ENCODE measurements at places on chromosomes 1 and 21.

GRCh38 chr21:41858466-41859296 is 20.5 kb downstream of the PRDM15 start:
- no peak for DNase-seq

GRCh38 chr1:12607263-12607662 is 10.7 kb downstream of the DHRS3 start:
- DNase-seq: no peak

GRCh38 chr1:183487674-183488442 is 15.6 kb downstream of the SMG7 start:
- DNase-seq: no peak

- DNase-seq: no peak
Observed at GRCh38 chr1:154454386-154455120, 47.5 kb upstream of the TDRD10 start.

DNA sequence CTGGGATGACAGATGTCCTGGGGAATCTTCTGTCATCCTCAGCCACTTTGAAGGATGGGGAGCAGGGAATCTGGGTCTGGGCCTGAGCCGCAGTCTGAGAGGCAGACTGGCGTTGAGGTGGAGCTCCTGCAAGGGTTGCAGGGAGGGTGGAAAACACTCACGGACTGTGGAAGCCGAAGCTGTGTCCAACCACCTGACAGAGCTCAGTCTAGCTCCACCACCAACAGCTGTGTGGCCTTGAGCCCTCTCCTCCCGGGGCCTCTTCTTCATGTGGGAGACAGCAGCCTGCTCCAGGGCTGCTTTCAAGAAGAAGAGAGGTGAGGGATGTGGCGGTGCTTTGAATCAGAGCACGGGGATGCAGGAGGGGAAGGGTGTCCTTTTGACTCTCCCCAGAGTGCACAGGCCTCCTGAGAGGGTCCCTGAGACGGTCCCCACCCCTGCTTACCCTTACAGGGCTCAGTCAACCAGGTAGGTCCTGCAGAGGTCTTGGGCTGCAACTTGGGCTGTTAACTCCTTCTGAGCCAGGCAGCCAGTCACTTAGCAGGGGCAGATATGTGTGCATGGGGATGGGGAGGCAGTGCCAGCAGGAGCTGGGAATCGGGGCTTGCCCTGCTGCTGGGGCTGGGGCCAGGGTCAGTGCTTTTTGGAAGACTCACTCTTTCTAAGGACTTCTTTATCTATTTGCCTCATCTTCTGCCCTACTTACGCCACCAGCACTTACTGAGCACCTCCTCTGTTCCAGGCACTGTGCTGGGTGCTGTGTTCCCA is 216.3 kb downstream of the PTPRU start:
- DNase-seq: no peak

DNA sequence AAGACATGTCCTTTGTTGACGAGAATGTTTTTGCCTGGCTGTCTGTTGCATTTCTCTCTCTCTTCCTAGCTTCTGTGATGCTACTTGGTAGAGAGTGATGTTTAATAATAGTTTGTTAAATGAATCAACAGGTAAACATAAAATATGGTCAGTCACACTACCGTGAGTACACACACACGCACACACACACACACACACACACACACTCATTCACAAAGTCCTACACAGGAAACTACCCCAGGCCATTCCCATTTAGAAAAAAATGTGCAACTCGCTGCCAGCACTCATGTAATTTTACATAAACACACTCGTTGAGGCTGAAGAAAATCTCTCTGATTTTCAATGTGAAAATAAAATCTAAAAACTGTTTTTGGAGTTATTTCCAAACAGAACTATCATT is 38.7 kb downstream of the RUNX1 start:
- DNase-seq: no peak

DNA sequence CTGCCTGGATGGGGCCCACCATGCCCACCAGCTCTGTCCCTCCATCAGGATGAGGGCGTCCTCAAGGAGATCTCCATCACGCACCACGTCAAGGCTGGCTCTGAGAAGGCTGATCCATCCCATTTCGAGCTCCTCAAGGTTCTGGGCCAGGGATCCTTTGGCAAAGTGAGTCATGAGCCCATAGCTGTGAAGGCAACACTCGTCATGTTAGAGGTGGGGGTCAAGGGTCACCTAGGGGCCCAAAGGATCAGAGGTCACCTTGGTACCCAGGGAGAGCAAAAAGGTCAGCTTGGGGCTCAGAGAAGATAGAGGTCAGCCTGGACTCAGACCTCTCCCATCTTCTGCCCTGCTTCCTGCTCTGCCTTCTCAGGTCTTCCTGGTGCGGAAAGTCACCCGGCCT is 17.3 kb downstream of the RPS6KA1 start:
- no peak for DNase-seq

DNA sequence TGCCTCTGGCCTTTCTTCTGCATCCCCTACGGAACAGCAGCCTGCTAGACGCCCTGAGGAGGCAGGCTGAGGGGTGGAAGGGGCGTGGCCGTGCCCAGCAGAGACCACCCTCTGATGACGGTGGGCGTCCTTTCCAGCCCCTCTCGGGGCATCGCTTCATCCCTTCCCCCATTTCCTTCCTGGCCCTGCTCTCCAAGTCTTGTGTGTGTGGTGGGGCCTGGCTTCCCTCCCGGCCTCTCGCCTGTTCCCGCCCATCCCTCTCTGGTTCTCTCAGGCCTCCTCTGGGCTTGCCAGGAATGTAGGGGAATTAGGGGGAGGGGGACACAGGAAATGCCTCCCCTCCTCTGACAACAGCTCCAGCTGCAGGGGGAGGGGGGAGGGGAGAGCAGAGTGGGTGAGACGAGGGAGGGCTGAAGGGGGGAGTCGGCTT is 51.1 kb downstream of the SKI start:
- DNase-seq: peak; percentile 65

DNA sequence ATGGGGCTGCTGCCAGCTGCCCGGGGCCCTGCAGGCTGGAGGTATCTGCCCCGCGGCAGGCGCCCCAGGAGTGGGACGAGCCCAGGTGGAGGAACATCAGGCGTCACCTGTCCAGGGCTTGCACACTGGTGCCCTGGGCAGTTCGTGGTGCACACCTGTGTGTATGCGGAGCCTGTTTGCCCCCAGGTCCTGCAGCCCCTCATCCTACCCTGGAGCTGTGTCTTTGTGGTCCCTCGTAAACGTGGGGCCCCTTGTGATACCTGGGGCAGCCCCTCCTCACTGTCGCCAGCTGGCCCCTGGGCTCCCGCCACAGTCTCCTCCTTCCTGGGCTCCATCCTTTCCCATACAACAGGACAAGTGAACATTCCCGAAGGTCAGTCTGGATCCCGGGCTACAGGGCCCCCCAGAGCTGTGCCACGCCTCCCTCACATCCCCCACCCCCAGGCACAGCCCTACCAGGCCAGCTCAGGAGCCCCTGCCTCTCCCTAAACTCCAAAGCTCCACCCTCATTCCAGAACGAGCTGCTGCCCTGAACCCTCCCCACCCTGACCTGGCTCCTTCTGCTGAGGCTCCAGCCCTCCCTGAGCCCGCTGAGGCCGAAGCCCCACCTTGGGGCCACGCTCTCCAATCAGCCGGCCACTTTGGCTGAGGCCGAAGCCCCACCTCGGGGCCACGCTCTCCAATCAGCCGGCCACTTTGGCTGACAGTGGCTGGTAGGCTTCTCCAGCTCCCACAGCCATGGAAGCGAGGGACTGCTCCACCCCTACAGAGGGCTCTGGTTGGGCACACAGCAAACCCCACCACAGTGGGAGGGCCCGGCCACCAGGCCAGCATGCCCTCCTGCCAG is 42.6 kb downstream of the UBE2G2 start:
- no peak for DNase-seq

DNA sequence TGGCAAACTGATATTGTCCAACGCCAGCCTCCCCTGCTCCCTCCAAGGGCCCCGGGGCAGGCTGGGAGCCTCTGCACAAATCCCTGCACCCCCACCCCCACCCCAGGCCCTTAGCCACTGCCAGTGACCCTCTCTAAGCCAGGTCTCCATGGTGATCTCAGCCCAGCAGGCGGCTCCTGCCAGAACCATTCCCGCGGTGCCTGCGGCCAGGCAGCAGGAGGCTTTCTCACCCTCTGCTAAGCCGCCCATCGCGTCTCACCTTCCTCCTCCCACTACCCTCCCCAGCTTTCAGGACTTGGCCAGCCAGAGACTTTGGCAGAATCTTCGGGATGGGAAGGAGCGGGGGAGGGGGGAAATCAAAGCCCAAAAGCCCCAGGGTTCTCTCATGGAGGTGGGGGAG is 46.8 kb upstream of the WASF2 start:
- DNase-seq: no peak

GRCh38 chr1:227891955-227892488 is 55.7 kb downstream of the WNT9A start:
- DNase-seq: no peak

DNA sequence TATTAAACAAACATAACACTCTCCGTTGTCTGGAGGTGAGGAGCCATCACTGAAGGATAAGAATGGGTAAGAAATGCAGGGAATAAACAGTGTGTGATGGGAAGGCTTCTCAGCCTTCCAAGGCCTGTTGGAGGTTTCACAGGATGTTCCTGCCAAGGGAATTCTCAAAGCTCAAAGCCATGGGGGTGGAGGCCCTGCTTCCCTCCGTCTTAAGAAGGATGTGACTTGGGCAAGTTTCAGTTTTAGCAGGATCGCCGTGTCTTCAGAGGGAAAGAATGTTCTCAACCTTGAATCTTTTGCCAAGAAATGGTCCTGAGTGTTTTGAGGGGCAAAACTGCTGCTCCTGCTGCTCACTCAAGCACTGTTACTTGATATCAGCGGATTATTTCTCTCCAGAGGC is 41.7 kb upstream of the IL20 start:
- DNase-seq: no peak
